ENCODE measurements at places on chromosomes 16 and 17. TPM values are rescaled to one million over a fixed set of nuclear protein-coding genes. Genes with fewer than 3 reads are reported as not detected.

CHMP1A gene
- 94.0 TPM for total RNA-seq

MARCHF10 gene
- total RNA-seq, result not detected

HEATR9 gene
- total RNA-seq, result 2.6 TPM

TRIM72 gene
- not detected for total RNA-seq

OR2C1 gene
- not detected for total RNA-seq

BRICD5 gene
- total RNA-seq, result 8.4 TPM

FBXW10 gene
- total RNA-seq, result 0.11 TPM

TSNAXIP1 gene
- total RNA-seq, result 1.2 TPM

CACNA1H gene
- 0.31 TPM for total RNA-seq

KRT33A gene
- not detected for total RNA-seq

CLDN9 gene
- not detected for total RNA-seq

NACA2 gene
- total RNA-seq, result not detected

SLC38A8 gene
- not detected for total RNA-seq

EIF5A gene
- 1,533 TPM for total RNA-seq

CACNG3 gene
- not detected for total RNA-seq

SOX9 gene
- not detected for total RNA-seq

NEUROD2 gene
- not detected for total RNA-seq

LGALS9B gene
- total RNA-seq, result not detected

TBC1D3 gene
- total RNA-seq, result not detected

CHRNE gene
- total RNA-seq, result 0.38 TPM

CLEC18A gene
- total RNA-seq, result 0.24 TPM

CDC6 gene
- total RNA-seq, result 107 TPM

HSF4 gene
- total RNA-seq, result 13.3 TPM

TAC4 gene
- total RNA-seq, result not detected

IGFALS gene
- not detected for total RNA-seq

SDK2 gene
- total RNA-seq, result 0.44 TPM

RNF112 gene
- 0.18 TPM for total RNA-seq

TBC1D3E gene
- total RNA-seq, result 0.24 TPM

SMIM36 gene
- not detected for total RNA-seq

KRTAP9-1 gene
- total RNA-seq, result not detected

CES1 gene
- not detected for total RNA-seq

ADAP2 gene
- 2.3 TPM for total RNA-seq

DNAH17 gene
- total RNA-seq, result not detected

TBC1D3H gene
- total RNA-seq, result not detected

KCNJ2 gene
- not detected for total RNA-seq

NPW gene
- 12.5 TPM for total RNA-seq

SCPEP1 gene
- total RNA-seq, result 27.4 TPM

MEIOC gene
- total RNA-seq, result 0.31 TPM

ARHGDIG gene
- total RNA-seq, result not detected

DECR2 gene
- 7.9 TPM for total RNA-seq

ZNF469 gene
- total RNA-seq, result 1.7 TPM

CCL4L2 gene
- 519 TPM for total RNA-seq

Measured in CD8-positive, alpha-beta memory T cell (primary cell).